ENCODE measurements at places on chromosomes 5 and 9.

GRCh38 chr5:67015541-67016191 lies 180.9 kb downstream of the CD180 start:
- no peak for DNase-seq

GRCh38 chr9:134620751-134621557 lies 20.6 kb upstream of the COL5A1 start:
- no peak for DNase-seq

- DNase-seq: no peak
These were observed 4.7 kb downstream of the EGFL7 start for GRCh38 chr9:136667214-136667939.

DNA sequence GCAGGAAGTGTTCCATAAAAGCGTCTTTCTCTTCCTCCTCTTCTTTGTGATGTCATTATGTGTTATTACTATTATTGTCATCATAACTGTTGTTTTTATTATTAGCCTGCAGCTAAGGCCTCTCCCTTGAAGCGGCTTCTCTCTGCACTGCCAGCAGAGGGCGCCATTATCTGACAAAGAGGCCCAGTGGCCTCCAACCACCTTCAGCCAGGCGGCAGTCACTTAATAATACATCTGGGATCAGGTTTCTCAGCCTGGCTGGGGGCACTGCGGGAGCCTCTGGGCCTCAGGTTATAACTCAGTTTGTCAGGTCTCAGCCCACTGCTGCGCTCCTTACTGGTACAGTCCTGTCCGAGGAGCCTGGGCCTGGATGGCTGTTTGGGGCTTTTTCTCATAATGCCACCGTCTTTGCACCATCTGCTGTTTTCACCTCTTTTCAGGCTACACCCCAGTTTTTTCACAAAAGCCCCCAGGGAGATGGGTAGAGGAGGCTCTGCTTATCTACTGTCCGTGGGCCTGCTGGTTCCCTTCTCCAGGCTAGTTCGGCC lies 281.9 kb downstream of the NSG2 start:
- peak; percentile 56 for DNase-seq

GRCh38 chr5:158698023-158698639 lies 401.6 kb downstream of the EBF1 start:
- no peak for DNase-seq

DNA sequence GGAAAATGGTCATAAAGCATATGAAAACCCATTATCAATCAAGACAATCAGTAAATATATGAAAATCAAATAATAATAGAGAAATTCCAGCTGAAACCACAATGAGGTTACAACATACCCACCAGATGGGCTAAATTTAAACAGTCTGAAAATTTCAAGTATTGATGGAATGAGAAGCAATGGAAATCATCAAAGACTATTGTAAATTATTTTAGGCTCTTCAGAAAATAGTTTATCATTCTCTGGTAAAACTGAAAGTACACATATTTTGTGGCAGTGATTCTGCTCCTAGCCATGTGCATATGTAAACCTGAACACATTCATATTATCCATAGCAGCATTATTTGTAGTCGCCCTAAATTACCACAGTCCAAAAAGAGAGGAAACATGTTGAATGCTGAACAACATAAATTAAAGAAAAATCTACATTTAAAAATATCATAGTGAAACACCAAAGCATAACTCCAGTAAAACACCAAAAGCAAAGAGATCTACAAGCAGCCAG lies 215.3 kb downstream of the PRELID2 start:
- no peak for DNase-seq

Data from SK-N-MC (cell line).